ENCODE measurements at places on chromosomes 5 and 9.

DNA sequence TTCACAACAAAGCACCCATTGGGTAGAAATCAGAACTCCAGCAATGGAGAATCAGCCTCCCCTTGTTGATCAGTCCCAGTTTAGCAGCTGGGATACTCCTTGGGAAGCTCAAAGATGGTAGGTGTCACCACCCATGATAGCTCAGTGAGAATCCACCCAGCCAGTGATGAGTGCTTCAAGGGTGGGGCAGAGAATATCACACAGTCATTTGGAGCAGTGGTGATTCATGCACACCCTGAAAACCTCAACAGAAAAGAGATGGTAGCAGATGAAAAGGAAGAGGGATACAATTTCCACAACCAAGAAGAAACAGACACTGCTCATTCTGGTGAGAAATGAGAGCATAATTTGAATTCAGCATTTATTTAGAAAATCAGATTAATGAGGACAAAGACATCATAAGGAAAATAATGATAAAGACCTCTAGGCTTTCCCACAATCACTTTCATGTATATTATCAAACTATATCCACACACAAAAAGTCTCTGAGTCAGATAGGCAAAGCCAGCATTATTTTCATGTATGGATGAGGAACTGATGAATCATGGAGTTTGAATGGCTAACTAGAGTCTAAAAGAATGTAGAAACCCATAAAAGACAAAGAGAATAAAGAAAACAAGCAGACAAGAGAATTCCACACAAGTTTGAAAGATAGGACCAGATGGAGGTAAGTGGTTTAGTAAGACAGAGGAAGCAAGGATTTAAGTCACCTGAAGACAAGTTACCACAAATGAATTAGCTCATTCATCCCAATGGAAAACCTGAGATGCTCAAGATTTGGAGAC is 82.9 kb downstream of the FEM1C start:
- peak; percentile 87 for DNase-seq

GRCh38 chr9:35910613-35911359 is 1.5 kb downstream of the SPAAR start:
- DNase-seq, result peak; percentile 78

DNA sequence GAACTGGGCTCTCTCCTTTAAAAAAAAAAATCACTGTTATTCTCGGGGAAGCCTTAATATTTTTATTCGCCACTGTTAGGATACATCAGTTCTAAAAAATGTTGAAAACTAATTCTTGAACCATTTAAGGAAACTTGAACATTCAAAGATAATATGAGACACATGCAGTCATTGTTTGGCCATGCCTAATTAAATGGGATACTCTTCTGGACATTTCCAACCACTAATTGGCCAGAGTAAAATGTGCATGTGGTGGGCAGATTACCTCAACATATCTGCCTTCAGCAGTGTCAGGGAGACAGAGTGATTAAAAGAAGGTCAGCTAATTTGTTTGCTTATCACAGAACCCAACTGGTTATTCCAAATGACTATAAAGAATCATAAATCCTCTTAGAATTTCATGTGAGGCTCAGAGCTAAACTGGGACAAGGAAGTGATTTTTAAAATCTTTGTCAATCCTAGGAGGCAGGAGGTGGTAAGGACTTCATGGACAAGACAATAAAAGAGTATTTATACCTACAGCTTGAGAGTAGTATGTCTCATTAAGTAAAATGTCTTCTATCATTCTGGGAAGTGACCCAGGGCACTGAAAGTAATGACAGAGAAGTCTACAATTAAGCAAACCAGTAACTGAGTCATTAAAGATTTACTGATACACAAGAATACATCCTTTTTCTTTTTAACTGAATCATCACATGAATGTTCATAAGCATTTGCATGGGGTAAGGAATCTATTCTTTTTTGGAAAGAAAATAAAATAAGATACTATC is 242.9 kb upstream of the TRPM3 start:
- DNase-seq, result no peak

DNA sequence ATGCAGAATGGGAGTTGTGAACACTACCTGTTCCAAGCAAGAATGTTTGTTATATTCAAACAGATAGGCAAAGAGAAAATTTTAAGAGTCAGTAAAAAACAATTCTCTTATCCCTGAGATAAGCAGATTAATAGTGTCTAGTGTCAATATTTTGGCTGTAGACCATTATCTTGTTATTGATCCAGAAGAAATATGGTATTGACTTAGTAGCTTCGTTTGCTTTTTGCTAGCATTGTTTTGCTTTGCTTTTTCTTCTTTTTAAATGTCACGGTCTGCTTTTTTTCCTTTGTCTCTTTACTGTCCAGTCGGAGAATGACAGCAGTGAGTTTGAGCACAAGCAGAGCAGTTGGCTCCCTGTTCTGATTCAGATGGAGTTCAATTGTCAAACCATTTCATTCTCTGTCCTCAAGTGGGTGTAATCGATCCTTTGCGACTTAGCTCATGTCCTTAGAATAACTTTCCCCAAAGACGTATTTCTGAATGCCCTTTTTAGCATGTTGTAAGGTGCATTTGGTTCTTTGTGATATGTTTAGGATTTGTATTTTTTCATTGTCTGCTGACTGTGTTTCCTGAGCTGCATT is 29.3 kb downstream of the FUBP3 start:
- DNase-seq, result no peak

DNA sequence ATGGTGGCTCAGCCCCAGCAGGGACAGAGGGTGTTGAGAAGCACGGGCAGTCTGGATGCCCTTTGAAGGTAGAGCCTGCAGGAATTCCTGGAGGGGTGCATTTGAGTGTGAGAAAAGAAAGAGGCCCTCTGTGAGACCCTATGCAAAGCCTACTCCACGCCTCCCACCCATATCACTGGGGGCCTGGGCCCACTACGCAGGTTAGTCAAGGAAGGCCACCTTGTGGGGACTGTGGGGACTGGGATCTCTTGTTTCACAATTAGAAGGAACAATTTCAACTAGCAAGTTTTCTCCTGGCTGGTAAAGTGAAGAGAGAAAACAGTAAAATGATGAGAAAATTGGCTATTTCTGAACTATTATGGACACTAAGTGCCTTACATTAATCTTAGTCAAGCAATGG is 486.2 kb upstream of the DAP start:
- no peak for DNase-seq

DNA sequence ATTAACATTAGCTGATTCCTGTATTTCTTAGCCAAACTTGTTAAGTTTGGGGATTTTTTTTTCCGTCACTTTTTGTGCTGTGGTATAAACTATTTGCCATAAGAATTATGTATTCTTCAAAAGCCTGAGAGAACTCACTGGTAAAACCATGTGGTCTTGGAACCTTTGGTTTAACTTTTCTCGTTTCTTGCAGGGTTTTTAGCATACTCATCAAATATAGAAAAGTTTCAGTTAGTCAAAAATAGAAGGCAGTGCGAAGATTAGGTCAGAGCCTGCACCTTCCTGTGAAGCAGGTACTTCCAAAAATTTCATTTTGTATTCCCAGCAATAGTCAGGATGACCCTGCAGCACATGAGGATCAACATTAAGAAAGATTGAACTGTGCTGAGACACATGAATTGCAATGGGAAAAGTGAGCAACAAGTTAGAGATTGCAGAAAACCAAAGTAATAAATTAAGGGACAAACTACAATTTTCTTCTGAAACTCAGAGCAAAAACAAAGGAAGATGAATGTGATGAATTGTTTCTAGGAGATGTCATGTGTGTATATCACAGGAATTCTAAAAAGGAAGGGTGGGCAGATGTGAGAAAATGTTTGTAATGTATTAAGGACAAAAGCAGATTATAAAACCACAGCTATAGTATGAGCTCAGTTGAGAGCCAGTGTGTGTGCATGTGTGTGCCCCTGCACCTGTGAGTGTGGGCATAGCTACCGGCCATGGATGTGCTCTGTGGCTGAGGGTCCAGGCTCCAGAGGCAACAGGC is 102.2 kb downstream of the ANGPTL2 start:
- DNase-seq, result no peak

- DNase-seq, result no peak
Observed at GRCh38 chr5:86864051-86864450, 246.3 kb downstream of the COX7C start.

DNA sequence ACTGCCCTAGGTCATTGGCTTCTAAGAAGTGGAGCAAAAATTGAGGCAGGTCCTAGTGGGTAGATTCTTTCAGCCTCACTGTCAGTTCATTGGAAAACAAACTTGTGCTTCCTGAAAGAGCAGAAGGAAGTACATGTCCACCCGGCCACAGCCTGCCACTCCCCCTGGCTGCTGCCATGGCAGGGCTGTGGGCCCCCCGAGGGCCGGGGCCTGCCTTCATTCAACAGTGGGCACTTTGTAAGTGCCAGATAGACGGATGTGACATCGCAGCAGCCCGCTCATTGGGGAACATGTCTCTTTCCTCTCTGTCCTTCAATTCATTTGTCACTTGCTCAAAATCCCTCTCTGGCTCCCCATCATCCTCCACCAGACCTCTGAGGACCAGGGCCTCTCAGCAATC is 20.6 kb upstream of the NEURL1B start:
- no peak for DNase-seq

DNA sequence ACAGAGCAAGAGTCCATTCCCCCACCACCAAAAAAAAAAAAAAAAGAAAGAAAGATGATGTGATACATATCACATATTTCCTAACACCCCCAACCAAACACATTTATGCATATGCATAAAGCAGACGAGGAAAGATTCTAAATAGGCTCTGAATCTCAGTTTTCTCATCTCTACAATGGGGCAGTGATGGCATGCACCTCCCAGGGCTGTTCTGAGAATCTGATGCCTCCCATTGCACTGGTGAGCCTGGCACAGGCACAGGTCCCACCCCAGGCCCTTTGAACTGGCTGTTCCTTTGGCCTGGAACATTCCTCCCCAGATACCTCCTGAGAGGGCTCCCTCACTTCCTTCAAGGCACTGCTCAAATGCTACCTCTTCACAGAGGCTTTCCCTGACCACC is 116.5 kb downstream of the C9orf50 start:
- DNase-seq, result no peak

- DNase-seq, result no peak
Observed at GRCh38 chr5:37249815-37250164, 614 bp upstream of the CPLANE1 start.

GRCh38 chr5:96492459-96493047 is 59.5 kb upstream of the PCSK1 start:
- DNase-seq, result peak; percentile 3

GRCh38 chr5:40378396-40379177 is 301.1 kb upstream of the PTGER4 start:
- DNase-seq, result no peak

DNA sequence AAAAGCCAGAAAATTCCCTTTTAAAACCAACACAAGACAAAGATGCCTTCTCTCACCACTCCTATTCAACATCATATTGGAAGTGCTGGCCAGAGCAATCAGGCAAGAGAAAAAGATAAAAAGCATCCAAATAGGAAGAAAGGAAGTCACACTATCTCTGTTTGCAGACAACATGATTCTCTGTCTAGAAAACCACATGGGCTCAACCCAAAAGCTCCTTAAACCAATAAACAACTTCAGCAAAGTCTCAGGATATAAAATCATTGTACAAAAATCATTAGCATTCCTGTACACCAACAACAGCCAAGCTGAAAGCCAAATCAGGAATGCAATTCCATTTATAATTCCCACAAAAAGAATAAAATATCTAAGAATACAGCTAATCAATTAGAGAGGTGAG is 112.0 kb downstream of the ADAMTSL1 start:
- DNase-seq, result no peak

DNA sequence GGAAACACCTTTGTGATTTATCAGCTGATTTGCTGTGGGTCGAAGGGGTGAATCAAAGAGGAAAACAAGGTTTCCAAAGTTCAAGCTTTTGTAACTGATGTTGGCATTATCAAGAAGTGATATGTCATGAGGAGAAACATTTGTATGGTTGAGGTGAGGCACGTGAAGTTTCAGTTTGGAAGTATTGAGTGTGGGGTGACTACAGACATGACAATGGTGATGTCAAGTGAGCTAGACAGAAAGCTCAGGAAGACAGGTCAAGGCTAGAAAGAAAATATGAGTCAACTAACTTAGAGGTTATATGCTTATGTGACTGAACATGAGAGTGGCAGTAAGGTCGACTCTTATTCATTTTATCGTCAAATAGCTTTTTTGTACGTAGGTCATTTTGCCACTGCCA is 99.1 kb downstream of the RAB3C start:
- no peak for DNase-seq

DNA sequence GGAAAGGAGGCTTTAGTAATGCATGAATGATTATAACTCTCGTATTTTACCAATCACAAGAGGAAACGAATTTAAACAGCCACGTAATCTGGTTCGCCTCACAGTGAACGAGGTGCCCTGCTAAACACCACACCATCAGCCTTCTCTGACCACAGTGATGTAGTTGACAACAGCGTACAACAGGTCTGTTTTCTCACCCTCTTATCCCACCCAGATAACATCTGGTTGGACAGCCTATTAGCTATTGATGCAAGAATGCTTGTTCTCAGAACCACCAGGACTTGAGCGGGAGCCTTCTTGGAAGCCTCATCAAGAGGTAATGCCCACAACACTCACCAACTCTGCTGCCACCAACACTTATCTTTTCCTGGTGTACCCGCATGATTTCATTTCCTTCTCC is 23.3 kb downstream of the SLC1A3 start:
- no peak for DNase-seq

- no peak for DNase-seq
Observed at GRCh38 chr5:98933445-98934072, 4.8 kb upstream of the CHD1 start.

DNA sequence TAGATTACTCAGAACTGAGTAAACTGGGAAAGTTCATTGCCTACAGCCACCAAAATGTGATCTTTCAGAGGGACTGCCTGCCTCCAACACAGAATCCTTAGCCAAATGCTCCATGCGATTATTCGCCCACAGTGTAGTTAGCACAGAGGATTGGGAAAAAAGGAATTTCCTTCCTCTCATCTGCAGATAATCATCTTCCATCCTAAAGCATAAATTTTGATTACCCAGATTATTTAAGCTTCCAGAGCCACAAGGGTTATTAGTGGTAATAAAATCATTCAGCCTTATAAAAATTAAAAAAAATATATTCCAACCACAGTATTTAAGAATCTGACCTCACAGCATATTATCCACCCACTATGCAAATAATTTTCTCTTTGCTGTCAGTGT is 285.3 kb upstream of the GRAMD2B start:
- DNase-seq, result peak; percentile 25

GRCh38 chr5:179805529-179806249 is 977 bp downstream of the MGAT4B start:
- DNase-seq, result no peak

- no peak for DNase-seq
Observed at GRCh38 chr9:35649431-35650340, 1.0 kb downstream of the SIT1 start.
